ENCODE measurements at places on chromosomes 13 and 19.

DNA sequence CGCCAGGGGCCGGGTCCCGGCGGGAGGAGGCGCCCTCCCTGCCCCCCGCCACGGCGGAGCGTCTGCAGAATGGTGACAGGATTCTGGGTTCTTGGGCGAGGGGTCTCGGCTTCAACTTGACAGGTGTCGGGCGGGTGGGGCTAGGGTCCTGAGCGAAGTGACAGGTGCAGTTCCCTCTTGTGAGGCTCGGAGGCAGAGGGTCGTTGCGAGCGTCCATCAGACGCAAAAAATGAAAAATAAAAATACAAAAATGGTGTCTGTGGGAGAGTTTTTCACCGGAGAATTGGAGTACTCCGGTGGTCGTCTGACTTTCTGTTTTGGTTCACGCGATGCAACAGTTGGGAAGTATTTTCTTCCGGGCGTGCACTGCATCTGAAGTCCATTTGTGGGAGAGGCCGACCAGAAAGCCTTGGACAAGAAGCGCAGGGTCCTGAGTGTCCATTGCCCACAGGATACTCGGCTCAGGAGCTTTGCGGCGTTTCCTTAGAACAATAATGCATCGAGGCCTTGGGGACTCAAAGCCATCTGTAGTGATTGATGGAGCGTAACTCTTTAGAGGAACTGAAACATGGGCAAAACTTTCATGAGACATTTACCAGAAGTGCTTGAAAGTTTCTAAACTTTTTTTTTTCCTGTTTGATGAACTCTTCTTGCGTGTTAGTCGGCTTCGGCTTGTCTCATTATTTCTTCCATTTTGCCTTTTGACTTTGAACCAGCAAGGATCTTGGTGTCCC is 759 bp downstream of the RB1 start:
- peak; percentile 74 for DNase-seq

GRCh38 chr13:91546900-91547299 is 148.5 kb downstream of the GPC5 start:
- no peak for DNase-seq

DNA sequence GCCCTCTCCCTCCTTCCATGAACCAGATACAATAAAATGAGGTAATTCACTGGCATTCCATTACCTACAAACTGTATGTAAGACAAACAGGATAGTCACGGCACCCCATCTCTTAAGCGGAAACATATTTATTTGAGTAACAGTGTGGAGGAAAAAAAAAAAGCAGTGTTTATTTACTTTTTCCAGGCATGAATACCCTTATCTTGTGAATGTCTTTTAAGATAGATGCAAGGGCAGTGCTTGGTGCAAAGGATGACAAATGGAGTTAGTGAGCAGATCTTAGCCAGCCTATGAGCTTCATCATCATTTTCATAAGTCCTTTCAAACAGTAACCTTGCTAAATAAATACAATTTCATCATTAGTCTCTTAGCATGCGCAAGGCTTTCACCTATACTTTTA is 1661.8 kb upstream of the SPRY2 start:
- DNase-seq: no peak

- DNase-seq: no peak
Measured at GRCh38 chr13:113061796-113062425, 43.7 kb upstream of the F7 start.

DNA sequence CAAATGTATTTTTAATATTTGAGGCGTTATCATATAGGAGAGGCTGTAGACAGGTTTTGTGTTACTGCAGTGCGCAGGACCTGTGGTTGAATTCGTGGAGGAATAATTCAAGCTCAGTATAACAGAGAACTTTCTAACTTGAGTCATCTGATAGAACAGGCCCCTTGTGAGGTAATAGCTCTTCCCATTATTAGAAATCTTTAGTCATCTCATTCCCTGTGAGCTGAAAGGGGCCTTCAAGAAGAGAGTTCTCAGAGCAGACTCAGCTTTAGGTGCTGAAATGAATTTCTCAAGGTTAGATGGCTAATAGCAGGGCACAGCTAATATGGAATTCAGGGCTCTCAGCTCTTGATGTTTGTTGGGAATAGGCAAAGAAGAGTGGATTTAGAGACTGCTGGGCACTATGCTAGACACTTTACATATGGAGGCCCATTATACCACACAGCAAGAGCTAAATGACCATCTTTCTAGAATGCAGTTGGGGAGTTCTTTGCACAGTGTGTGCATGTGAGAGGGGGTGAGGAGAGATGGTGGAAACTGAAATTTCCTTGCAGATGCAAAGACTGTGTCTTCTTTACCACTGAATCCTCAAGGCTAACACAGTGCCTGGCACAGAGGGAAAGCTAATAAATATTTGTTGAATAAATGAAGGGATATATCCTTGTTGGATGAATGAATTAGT is 89.5 kb downstream of the DGKH start:
- DNase-seq: no peak

- DNase-seq: no peak
Measured at GRCh38 chr19:40054632-40055031, 1.4 kb downstream of the ZNF780B start.

- no peak for DNase-seq
Measured at GRCh38 chr13:47929156-47929555, 71.9 kb downstream of the SUCLA2 start.

- no peak for DNase-seq
Measured at GRCh38 chr13:23790577-23791170, 98.5 kb downstream of the MIPEP start.

DNA sequence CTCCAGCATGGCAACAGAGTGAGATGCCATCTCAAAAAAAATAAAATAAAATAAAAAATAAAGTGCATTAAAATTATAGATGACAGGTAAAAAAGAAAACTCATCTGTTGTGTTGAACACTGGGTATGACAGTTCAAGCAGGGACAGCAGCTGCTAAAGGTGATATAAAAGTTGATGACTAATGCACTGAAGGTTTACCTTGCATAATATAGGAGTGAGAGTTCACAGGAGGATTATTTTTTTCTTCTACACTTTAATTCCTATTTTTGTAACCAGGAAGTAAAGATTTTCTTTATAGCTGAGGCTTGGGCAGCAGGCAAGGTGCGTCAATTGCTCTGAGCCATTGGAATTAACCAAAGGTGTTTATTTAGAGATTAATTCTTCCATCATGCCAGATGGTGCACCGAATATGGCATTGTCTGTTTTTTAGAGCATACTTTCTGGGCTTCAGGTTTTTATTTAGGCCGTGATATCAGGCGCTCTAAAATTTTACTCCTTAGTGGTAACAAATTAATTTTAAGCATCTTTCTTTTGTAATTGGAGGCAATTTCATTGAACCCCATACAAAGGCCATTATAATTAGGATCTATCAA is 337.0 kb upstream of the SLC10A2 start:
- DNase-seq: no peak

DNA sequence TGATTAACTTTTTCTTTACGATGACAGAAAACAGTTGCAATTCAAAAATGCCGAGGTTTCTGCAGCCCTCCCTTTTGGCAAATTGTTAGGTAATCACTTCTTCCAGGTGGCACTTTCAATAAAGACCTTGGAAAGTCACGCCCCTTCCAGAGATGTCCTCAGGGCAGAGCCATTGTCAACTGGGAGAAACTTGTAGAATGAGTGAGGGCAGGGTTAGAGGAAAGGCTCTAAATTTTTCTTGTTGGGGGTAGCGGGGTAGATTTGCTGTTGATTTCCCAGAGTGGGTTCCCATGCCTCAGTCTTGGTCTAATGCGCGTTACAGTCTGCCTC is 421.1 kb downstream of the FGF9 start:
- DNase-seq: no peak

DNA sequence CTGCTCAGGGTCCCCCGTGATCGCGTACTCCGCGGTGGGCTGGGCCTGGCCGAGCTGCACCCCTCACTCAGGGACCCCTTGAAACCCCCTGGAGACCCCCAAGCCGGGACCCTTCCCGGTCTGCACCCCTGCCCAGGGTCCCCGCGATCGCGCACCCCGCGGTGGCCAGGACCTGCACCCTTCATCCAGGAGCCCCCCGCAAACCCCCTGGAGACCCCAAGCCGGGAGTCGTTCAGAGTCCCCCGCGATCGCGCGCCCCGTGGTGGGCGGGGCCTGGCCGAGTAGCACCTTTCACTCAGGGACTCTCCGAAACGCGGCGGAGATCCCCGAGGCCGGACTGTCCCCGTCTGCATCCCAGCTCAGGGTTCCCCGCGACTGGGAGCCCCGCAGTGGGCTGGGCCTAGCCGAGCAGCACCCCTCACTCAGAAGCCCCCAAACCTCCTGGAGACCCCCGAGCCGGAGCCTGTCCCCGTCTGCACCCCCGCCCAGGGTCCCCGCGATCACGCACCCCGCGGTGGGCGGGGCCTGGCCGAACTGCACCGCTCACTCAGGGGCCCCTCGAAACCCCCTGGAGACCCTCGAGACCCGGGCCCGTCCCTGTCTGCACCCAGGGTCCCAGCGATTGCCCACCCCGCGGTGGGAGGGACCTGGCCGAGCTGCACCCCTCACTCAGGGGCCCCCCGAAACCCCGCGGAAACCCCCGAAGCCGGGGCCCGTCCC is 748 bp downstream of the LMNB2 start:
- DNase-seq: peak; percentile 78

GRCh38 chr19:45883881-45884681 is 1.9 kb downstream of the IRF2BP1 start:
- no peak for DNase-seq

GRCh38 chr13:91302111-91302510 is 45.4 kb upstream of the MIR17HG start:
- no peak for DNase-seq

DNA sequence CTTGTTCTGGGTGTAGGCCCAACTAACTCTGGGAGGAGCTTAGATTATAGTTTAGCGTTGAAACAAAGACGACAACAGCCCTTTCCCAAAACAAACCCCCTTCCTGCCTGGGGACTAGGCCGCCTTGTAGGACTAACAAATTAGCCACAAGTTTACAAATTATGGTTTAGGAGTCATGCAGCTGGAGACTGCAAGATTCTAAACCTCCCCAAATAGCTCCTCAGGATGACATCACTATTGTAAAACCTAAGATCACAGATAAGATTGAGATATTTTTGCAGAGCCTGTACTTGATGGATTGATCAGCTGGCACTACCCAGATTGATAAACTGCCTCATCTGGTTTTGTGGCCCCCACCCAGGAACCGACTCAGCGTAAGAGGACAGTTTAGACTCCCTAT is 2.3 kb upstream of the SLC25A15 start:
- DNase-seq: peak; percentile 41

DNA sequence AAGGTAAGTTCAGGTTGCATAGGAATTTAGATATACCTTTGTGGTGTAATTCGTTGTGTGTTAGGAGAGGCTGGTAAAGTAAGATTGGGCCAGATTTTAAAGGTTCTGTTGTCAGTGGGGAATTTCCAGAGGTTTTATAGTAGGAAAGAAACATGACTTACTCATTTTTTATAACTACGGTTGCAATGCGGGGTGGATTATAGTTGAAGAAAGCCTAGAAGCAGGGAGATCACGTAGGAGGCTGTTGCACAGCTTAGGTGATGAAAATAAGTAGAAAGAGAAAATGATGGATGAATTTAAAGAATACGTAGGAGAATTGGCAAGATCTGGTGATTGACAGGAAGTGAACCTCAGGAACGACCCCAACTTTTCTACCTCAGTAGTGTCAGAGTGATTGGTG is 61.1 kb downstream of the PIBF1 start:
- DNase-seq: no peak

GRCh38 chr13:92896842-92897241 is 329.8 kb upstream of the GPC6 start:
- no peak for DNase-seq

GRCh38 chr19:5683177-5683886 is 2.5 kb downstream of the HSD11B1L start:
- DNase-seq: no peak

- no peak for DNase-seq
Measured at GRCh38 chr13:50382511-50382910, 367.3 kb downstream of the KCNRG start.

DNA sequence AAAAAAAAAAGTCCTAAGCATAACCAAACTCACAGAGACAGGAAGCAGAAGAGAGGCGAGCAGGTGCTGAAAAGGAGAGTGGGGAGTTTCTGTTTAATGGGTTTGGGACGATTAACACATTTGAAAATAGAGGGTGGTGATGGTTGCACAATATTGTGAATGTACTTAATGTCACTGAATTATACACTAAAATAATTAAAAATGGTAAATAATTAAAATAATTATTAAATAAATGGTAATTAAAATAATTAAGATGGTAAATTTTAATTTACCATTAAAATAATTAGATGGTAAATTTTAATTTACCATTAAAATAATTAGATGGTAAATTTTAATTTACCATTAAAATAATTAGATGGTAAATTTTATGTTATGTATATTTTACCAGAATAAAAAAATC is 74.8 kb upstream of the XPO4 start:
- DNase-seq: no peak

GRCh38 chr13:44318161-44318560 is 55.5 kb upstream of the SERP2 start:
- no peak for DNase-seq

All from activated CD8-positive, alpha-beta memory T cell treated with anti-CD3 and anti-CD28 coated beads for 24 hours (primary cell).